ENCODE measurements at places on chromosomes 3 and 15.

GRCh38 chr3:44721231-44722102, 8.0 kb upstream of the ZNF501 start:
- DNase-seq = no peak

- DNase-seq = no peak
These were observed 88.9 kb downstream of the CLSTN2 start for GRCh38 chr3:140023616-140024530.

GRCh38 chr3:102189956-102190723, 244.7 kb upstream of the ZPLD1 start:
- DNase-seq = no peak

GRCh38 chr15:47404877-47405276, 312.4 kb upstream of the SEMA6D start:
- no peak for DNase-seq
